ENCODE measurements at places on chromosomes 2 and 18.

DNA sequence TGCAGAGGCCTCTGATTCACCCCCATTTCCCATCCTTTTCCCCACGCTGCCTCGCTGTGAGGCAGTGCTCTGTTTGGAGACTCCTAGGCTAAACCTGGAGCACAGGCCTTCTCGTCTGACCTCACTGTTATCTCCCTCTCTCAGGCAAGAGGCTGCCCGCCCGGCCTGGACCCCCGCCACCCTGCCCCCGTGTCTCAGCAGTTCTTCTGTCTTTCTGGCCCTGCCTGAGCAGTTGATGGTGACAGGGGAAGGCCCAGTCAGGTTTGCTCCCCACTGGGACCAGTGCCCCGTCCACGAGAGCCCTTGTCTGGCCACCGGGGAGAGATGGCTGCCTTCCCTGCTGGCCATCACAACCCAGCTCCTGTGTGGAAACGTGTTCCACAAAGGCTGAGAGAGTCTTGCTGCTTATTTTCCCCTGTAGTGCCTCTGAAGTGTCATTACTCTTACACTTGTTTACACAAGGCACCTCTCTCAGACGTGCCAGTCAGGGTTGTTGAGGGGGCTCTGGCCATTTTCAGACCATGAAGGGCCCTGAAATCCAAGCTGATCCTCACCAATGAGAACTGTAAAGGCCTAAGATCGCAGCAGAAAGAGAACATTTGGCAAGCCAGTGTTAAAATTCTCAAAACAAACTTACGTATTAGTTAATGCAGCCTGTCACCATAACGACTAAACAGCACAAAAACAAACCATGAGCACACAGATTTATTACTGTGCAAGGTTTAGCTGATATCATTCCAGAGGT lies 210.9 kb downstream of the NDUFA10 start:
- no peak for DNase-seq

DNA sequence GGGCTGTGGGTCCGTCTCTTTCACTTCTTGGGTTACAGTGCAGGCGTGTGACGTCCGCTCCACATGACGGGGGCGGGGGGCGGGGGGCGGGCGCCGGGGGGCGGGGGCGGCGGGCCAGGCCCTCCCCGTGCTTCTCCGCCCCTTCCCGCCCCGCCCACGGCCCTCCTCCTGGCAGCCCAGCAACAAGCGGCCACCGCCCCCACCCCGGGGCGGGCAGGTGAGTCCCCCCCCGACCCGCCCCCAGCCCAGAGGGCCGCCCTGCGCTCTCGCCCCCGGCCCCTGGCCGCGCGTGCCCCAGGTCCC lies 3.6 kb downstream of the ZNF516 start:
- DNase-seq, result no peak

DNA sequence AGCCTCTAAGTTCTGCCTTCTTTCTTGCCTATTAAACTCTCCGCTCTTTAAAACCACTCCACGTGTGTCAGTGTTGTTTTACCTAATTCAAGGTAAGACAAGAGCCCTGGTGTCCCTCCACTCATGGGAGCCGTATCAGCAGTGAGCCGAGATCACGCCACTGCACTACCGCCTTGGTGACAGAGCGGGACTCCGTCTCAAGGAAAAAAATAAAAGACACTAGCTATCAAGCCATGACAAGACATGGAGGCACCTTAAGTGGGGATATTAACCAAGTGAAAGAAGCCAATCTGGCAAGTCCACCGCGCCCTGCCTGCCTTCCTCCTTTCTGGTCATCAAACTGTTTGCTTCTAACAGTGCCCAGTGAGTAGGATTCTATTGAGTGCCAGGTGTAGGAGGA lies 40.2 kb upstream of the LBH start:
- no peak for DNase-seq

DNA sequence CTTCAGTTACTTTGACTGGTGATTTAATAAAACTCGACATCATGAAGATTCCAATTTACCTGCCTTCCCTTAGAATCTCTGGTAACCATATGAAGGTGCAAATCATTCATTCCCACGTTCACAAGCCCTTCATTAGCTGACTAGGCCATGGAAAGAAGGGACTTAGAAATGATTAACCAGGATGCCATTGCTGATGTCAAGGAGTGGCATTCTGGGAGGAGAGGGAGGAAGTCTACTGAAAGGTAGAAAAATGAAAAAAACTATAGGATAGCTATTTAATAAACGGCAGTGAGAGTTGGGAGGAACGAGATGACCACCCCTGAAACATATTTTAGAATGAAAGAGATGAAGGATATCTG lies 1.4 kb downstream of the ATIC start:
- no peak for DNase-seq

DNA sequence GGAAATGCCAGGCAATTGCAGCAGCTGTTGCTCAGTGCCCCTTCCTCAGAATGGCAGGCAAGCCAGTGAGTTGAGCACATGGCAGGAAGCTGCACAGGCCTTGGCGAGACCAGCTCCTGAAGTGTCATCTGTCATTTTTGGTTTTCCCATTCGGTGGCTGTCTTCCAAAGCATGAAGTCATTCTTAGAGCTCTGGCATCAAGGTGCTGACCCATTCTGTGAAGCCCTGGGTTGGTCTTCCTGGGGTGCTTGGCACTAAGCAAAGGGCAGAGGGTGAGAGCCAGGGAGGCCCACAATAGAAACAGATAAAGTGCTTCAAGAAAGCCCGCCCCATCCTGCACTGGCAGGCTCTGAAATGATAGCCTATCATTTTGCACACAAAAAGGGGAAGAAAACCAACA lies 150.5 kb downstream of the VAPA start:
- no peak for DNase-seq

DNA sequence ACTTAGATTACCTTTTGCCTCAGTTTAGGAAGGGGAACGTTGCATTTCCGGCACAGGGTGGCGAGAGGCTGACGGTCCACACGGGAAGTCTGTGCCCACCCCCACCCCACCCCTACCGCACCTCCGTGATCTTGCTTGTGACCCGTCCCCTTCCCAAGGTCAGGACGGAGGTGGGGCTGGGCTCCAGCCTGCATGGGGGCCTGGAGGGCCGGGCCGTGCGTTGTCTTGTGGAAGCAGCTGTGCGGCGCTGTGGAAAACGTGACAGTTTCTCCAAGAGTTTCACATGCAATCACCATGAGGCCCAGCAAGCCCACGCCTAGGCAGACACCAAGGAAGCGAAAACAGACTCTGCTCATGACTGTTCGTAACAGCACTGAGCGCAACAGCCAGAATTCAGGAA lies 76.8 kb upstream of the HDAC4 start:
- DNase-seq, result no peak

DNA sequence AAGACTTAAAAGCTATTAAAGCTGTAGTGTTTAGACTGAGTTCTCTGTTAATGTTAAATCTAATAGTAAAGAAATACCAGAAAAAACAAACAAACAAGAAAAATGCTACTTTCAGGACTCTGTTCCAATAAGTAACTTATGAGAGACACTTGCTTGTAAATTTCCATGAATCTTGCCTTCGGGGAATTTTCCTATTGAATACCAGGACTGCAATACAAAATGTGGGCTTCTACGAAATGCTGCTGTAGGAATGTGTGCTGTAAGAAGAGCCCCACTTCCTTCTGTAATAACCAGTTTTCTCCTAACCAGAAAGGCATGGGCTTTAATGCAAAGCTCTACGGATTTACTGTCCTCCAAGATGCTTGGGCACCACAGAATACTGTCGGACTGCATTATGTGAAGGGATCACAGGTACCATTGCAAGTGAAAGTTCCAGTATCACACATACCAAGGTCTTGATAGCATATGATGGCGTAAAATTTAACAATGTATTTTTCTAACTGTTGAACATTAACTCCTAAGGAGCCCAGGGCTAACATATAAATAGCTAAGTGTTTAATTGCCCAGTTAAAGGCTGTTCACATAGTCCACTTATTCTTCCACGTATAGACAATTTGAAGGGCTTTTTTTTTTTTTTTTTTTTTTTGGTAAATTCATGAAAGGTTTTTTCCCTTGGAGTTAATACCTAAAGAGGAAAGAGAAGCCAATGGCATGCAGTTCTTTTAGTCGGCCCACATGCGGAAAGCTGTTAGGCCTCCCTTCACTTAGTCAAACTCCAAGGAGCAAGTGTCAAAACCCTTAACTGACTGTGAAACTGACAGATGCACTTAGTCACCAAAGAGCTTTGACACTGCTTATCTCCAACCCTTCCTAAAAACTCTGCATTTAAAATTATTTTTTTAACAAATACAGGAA lies 564.0 kb upstream of the POU3F3 start:
- DNase-seq, result no peak

DNA sequence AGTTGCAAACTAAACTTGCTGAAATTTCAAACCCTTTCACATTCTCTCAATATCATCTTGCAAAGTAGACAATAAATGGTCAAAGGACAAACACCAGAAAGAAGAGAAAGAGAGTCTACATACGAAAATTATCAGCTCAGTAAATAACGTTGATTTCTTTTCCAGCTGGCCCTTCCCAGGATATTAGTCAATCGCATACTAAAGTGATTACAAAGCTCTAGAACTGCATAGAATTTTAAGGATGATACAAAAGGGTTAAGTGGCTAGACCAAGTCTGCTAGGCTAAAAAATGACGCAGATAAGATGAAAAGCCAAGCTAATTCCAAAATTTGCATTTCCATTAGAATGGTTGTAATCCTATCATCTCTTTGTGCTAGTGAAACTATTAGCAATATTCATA lies 405.7 kb downstream of the FBXO15 start:
- DNase-seq, result no peak

GRCh38 chr2:65252640-65253039 lies 25.0 kb downstream of the ACTR2 start:
- DNase-seq, result no peak

DNA sequence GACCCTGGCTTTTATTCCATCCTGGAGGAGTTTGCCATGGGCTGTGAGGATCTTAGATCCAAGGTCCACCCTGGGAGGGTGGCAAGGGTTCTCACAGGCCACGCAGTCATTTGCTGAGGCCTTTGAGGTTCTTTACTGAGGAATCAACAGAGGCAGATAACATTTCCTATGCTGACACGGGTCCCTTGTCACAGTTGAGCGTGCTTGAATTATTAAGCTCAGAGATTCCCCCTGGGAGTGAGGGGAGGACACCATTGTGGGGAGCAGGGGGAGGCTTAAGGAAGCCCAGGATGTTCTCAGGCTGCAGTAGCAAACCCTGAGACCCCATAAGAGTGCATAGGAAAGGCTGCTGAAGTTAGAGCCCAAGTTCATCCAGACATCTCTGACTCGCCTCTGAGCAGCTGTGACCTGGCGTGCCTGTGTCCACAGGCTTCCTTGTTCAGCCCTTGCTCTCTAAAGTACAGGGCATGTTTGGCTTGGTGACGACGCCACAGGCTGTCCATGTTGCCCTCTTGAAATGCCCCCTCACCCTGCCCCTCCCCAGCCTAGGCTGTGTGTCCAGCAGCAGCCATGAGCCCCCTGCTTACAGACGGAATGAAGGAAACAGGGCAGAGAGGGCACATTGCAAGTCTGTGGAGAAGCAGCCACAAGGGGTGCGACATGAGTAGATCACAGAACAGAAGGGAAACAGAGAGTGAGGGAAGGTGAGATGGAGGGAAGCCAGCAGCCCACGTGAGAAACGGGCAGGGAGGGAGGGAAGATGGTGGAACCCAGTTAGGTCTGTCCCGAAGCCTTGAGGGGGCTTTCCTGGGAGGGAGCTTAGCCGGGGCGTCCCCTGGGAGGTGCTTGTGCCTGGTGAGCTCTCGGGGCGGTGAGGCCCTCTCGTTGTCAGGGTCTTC lies 34.0 kb downstream of the NAPG start:
- DNase-seq, result no peak

- DNase-seq, result no peak
Measured at GRCh38 chr2:79861059-79861374, 348.2 kb downstream of the CTNNA2 start.

DNA sequence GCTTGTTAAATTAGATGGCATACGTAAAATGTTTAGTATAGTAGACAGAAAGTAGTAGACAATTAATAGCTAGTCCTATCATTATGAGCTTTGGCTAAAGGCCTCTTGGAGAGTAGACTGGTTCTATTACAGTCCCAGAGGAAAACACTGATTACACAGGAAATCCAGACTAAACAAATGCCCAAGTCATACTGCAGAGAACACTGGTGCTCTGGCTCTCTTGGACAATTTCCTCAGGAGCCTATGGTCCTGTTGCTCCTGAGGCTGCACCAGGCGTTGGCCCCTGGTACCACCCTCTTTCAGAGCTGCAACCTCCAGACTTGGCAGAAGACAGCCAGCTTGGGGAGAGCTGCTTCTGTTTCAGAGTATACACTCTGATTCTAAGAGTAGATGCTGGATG lies 41.8 kb downstream of the STAT1 start:
- DNase-seq, result no peak

GRCh38 chr18:12287684-12288402 lies 20.2 kb upstream of the TUBB6 start:
- no peak for DNase-seq

DNA sequence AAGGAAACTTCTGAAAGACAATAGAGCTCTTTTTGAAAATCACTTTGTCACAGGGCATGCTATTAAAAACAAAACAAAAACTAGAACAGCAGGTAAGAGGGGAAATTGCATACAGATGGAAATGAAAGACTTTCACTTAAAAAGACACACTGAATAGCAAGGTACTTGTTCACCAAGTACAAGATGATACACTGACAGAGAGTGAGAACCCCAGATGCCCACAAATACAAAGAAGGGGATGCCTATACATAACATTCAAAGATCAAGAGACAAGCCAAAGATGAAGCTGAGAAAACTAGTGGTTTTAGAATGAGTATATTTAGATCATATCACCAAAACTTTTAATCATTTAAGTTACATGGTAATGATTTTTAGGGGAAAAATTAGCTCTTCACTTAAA lies 60.7 kb downstream of the ASXL2 start:
- no peak for DNase-seq

GRCh38 chr18:54358495-54359040 lies 862 bp downstream of the C18orf54 start:
- DNase-seq, result no peak

DNA sequence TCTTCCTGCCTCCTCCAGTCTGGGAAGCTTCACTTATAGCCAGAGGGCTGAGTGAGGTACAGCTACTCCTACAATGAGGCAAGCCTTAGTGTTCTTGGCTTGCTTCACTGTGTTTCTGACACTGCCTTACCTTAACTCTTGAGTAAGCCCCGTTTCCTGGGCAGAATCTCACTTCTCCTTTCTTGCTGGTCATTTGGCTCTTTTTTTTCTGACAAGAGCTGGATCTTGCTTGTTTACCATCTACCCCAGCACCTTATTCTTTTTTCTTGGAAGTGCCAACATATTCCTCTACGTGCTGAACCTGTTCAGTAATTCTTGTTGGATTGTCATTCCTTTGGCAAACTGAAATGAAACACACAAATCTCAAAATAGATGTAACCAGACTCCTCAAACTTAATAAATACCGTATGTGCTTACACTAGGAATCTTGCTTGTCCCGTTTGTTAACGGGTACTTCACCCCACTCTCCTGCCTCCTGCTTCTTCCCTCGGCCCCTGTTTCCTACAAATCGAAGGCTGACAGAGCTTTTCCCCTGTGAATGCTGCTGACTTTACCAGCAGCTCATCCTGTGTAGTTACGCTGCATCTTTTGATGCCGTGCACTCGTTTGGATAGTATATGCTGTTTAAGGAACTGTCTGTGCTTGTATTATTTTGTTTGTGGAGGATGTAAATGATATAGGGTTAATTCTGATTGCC lies 132.2 kb downstream of the FMNL2 start:
- no peak for DNase-seq

Data from stimulated activated CD4-positive, alpha-beta T cell treated with anti-CD3 and anti-CD28 coated beads, Interleukin-12 subunit alpha, Interleukin-12 subunit beta, amount 100 ng/mL, for 24 hours (primary cell).